ENCODE measurements at places on chromosomes 7 and 10.

GRCh38 chr7:84757761-84758160 is 429.1 kb downstream of the SEMA3D start:
- no peak for DNase-seq

- no peak for DNase-seq
These were observed 4.4 kb downstream of the RASSF4 start for GRCh38 chr10:44963772-44964633.

- DNase-seq: no peak
These were observed 19.8 kb upstream of the RPA3 start for GRCh38 chr7:7738177-7738576.

DNA sequence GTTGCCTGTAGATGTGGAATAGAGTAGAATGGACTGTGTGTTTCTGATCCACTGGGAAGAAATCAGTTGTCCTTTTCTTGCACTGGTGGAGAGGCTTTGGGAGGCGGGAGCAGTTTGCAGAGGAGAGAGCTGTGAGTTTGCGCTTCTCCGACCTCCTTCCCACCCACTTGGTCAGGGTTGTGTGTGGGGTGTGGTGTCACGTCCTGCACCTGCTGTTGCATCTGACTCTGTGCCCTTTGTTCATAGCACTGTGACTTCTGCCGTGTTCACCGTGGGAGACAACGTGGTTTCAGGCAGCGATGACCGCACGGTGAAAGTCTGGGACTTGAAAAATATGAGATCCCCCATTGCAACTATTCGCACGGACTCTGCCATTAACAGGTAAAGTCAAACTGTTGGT is 67.8 kb downstream of the WDR37 start:
- DNase-seq: no peak

GRCh38 chr10:93851169-93851568 is 42.6 kb upstream of the SLC35G1 start:
- no peak for DNase-seq

DNA sequence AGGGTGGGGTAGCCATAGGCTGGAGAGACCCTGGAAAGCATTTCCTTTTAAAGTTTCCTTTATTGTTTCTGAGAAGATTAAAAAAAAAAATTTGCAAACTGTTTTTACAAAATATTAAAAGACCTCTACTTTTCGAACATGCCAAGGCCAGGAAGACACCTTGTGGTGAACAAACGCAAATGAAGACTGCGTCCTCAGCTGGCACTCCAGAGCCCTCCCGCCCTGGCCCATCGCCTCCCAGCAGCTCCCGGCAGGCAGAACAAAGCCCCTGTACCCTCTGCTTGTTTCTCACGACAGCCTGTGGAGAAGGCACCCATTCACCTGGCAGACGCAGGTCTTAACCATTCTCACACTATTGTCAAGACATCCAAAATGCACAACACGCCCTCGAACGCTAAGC is 56.4 kb downstream of the ESYT2 start:
- no peak for DNase-seq

GRCh38 chr10:111102359-111102837 is 25.6 kb downstream of the ADRA2A start:
- DNase-seq: no peak

DNA sequence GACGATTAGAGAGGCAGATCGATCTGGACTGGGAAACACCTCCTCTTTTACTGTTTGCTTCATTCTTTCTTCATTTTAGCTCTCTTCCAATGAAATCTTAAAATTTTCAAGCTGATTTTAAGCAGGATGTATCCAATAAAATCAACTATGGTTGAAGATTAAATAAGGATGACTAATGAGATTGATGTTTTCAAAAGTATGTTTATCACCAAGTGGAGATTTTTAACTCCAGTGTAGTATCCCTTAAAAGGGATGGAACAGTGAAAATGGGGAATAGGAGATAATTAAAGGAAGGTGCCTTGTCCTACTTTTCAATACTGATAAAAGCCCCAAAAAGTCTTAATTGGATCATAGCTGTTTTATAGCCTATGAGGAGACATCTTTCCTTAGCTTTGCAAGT is 11.6 kb upstream of the LIPF start:
- no peak for DNase-seq

- no peak for DNase-seq
These were observed 22.7 kb upstream of the PARP12 start for GRCh38 chr7:140085447-140085846.

GRCh38 chr7:111041577-111041976 is 49.4 kb upstream of the LRRN3 start:
- DNase-seq: no peak

GRCh38 chr7:2016021-2016631 is 216.6 kb downstream of the MAD1L1 start:
- DNase-seq: no peak

DNA sequence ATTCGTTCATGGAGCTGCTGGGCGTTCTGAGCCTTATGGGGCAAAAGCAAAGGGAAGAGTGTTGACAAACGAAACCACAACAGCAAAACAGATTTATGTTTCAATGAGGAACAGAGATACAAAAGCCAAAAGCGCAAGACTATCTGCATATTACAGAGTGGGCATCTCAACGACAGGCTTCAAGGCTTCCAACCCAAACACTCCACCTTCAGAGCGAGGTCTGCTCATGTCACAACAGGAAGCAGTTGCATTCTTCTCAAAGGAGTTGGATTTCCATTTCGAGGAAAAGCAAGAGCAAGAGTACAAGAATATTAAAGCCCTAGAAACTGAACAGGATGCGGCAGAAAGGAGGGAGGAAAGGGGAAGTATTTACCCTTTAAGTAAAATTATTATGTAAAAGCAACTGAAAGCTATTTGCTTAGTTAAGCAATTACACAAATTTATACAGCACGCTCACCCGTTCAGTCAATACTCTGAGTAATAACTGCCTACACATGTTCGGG is 189.3 kb downstream of the ELMO1 start:
- no peak for DNase-seq

- DNase-seq: no peak
These were observed 280.4 kb downstream of the MTERF1 start for GRCh38 chr7:91600112-91600511.

All from NCI-H1105 (cell line).